ENCODE measurements at places on chromosomes 4 and X. TPM values are rescaled to one million over a fixed set of nuclear protein-coding genes. Genes with fewer than 3 reads are reported as not detected.

Gene TKTL2
- total RNA-seq = not detected

Gene ZFYVE28
- 8.1 TPM for total RNA-seq

Gene FDCSP
- not detected for total RNA-seq

Gene AMBN
- not detected for total RNA-seq

DNA sequence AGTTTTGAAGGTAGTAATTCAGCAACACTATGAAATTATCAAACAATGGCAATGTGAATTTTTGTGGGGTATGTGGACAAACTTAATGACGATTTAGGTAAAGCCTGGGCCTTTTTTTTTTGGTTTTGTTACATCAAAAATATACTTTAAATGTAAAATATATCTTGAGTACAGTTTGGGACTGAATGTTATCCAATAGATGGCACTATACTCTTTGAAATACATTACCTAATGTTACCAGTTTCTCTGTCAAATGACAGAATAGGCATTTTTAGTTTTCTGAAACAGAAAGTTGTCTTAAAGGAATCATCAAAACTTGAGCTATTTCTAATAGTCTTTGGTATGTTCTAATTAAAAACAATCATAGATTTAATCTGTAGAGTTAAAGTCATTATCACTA, 1651.9 kb downstream of the C4orf33 start:
- H3K4me3 ChIP-seq = no peak overlapping the region
- no peaks in the 10 kb centered on the region for H3K4me1 ChIP-seq
- DNase-seq = no peak
- no peaks in the 10 kb centered on the region for H3K36me3 ChIP-seq
- H3K27me3 ChIP-seq = no peaks in the 10 kb centered on the region

GRCh38 chr4:7120341-7120740, 52.5 kb upstream of the GRPEL1 start:
- peaks cover 10% of the 10 kb centered on the region for H3K27me3 ChIP-seq
- no peak overlapping the region for H3K4me3 ChIP-seq
- H3K27ac ChIP-seq = no peak overlapping the region
- peaks cover 9% of the 10 kb centered on the region for H3K4me1 ChIP-seq

DNA sequence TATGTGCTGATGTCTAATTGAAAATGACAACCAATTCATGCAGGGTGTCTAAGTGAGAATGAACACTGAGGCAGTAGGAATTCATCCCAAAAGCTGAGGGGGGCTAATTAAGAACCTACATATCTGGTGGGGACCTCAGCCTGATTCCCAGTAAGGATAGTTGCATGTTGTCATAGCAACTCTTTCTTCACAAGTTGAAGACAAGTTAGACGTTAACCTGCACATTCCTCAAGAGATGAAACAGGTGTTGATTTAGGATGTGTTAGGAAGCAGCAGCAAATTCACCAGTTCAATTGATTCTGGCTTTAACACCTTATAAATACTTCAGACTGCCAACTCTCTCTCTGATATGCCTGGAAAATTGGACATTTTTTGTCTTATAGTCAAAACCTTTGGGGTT, 7.3 kb downstream of the FNIP2 start:
- peaks cover 49% of the 10 kb centered on the region for H3K4me1 ChIP-seq
- H3K27ac ChIP-seq = no peak overlapping the region
- DNase-seq = no peak
- H3K4me3 ChIP-seq = no peak overlapping the region
- no peaks in the 10 kb centered on the region for H3K36me3 ChIP-seq

DNA sequence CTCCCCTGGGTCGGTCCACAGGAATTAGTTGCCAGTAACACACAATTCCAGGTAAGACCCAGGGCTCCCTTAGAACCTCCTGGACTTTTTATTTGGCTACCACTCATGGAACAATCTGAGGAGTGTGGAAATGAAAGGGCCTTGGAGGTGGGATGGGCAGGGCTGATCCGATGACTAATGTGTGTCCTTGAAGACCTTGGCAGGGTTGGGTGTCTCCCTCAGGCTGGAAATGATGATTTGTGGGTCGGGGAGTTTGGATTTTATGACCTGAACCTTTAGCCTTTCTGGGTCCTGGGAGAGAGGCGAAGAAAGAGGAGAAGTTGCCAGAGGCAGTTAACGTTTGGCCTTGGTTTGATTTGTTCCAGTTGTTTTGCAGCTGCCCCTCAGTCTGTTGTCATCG, 425.0 kb downstream of the MID1IP1 start:
- H3K4me1 ChIP-seq = no peaks in the 10 kb centered on the region
- no peak overlapping the region for H3K4me3 ChIP-seq
- DNase-seq = no peak
- no peaks in the 10 kb centered on the region for H3K27me3 ChIP-seq
- H3K36me3 ChIP-seq = no peaks in the 10 kb centered on the region

DNA sequence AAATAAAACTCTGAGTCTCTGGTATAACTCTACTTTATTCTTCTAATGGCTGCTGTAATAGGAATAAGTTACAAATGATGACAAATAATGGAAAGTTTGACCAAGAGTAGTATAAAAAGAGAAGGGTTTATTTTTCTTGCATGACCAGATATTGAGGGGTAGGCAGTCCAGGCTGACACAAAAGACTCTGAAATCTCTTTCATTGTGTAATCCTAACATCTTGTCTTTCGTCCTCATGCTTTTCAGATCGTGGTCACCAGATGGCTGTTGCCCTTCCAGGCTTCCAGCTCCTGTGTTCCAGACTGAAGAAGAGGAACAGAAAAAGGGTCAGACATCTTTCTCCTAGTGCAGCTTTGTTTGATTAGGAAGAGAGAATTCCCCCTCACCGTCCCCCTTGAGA, 176.9 kb upstream of the GK2 start:
- no peak overlapping the region for H3K4me3 ChIP-seq
- H3K27ac ChIP-seq = no peak overlapping the region
- no peaks in the 10 kb centered on the region for H3K36me3 ChIP-seq
- no peaks in the 10 kb centered on the region for H3K4me1 ChIP-seq

DNA sequence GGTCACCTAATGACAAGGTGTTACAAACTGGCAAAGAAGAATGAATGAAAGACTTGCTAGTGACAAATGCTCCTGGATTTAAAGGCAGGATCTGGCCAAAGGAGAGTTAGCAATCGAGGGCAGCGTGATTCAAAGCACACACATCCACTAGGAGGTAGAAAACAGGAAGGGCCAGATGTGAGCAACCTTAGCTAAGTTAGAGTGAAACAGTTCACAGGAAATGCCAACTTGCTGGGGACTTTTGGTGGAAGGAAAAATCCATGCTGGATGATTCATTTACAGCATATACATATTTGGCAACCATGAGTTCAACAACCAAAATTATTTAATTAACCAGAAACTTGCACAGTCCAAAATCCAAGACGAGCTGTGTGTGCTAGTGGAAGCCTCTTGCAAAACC, 276.9 kb downstream of the PTTG2 start:
- no peaks in the 10 kb centered on the region for H3K27me3 ChIP-seq
- peaks cover 6% of the 10 kb centered on the region for H3K4me1 ChIP-seq
- H3K27ac ChIP-seq = no peak overlapping the region
- no peaks in the 10 kb centered on the region for H3K36me3 ChIP-seq
- no peak for DNase-seq

DNA sequence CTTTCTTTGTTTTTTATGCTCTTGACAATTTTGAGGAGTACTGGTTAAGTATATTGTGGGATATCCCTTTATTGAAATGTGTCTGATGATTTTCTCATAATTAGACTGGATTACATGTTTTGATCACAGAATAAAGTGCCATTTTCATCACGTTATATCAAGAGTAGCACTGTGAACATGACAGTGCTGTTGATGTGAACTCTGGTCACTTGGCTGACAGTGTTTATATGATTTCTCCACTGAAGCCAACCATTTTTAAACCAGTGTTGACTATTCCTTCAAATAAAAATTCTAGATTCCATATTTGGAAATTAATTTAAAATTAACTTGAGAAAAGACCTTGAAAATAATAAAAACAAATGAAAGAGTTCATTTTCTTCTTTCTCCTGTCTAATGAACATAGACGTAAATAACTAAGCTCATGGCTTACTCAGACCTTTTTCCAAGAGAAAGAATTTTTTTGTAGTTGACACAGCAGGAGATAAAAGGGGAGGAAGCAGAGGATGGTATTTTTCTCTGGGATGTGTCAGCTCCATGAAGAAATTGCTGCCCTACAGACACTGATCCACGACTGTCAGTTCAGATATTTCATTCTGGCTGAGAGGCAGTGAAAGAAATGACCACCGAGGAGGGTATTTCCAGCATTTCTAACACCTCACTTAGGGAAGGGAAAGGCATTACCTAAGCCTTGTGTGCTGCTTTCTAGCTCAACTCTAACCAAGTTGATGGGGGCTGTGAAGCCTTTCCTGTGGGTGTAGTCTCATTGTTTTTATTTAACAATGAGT, 150.9 kb upstream of the ANK2 start:
- H3K4me3 ChIP-seq = no peak overlapping the region
- H3K36me3 ChIP-seq = no peaks in the 10 kb centered on the region
- no peak for DNase-seq
- H3K27me3 ChIP-seq = no peaks in the 10 kb centered on the region
- no peak overlapping the region for H3K27ac ChIP-seq

GRCh38 chr4:167955006-167955405, 137.3 kb upstream of the ANXA10 start:
- no peak for DNase-seq
- no peak overlapping the region for H3K27ac ChIP-seq
- no peak overlapping the region for H3K4me3 ChIP-seq
- H3K36me3 ChIP-seq = no peaks in the 10 kb centered on the region
- H3K4me1 ChIP-seq = no peaks in the 10 kb centered on the region

DNA sequence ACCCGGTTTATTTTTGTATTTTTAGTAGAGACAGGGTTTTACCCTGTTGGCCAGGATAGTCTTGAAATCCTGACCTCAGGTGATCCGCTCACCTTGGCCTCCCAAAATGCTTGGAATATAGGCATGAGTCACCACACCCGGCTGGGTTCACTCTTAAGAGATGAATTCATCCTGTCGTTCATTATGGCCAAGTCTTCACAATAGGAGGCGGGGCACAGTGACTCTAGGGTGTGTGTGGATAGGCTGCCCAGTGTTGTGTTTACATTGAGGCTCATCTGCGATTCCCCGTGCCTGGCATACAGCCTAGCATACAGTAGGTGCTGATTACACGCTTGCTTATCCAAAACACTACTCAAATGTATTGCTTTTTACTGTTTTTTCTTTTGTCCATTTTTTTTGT, 41.3 kb upstream of the IGFBP7 start:
- H3K36me3 ChIP-seq = no peaks in the 10 kb centered on the region
- no peak overlapping the region for H3K4me3 ChIP-seq
- no peaks in the 10 kb centered on the region for H3K4me1 ChIP-seq
- no peak overlapping the region for H3K27ac ChIP-seq
- DNase-seq = no peak

DNA sequence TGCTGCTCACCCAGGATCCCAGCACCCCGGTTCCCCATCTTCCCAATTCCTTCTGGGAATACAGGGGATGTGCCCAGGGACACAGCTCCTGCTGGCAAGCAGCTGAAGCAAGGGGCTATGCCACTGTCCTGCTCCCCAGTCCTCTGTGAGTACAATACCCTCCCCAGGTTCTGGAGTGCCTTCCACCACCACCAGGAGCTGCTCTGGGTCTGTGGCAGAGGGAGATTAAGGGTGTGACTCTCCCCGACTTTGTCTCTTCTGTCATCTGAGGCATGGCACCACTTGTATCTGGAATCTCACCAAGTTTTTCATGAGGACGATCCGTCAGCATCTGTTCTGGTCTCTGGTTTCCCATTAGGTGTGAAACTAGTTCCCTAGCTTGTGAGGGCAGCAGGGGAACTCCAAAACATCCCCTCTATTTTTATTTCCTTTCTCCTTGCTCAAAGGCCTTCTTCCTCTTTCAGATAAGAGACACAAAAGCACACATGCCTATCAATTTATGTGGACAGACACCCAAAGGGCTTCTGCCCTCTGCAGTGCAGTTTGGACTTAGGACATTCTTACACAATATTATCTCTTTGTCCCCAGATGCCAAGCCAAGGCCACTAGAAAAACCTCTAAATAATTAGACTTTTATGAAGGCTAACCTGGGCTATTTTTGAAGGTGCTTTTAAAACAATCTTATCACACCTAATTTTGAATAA, 26.8 kb downstream of the MGST2 start:
- no peak overlapping the region for H3K27ac ChIP-seq
- peaks cover 15% of the 10 kb centered on the region for H3K36me3 ChIP-seq
- no peak for DNase-seq
- peaks cover 14% of the 10 kb centered on the region for H3K4me1 ChIP-seq
- H3K27me3 ChIP-seq = no peaks in the 10 kb centered on the region

GRCh38 chr4:76585272-76585671, 150.2 kb downstream of the SHROOM3 start:
- no peaks in the 10 kb centered on the region for H3K36me3 ChIP-seq
- H3K4me3 ChIP-seq = no peak overlapping the region
- peaks cover 16% of the 10 kb centered on the region for H3K4me1 ChIP-seq
- H3K27ac ChIP-seq = no peak overlapping the region

- no peak overlapping the region for H3K4me3 ChIP-seq
- H3K36me3 ChIP-seq = no peaks in the 10 kb centered on the region
- no peaks in the 10 kb centered on the region for H3K27me3 ChIP-seq
- no peak overlapping the region for H3K27ac ChIP-seq
- H3K4me1 ChIP-seq = no peaks in the 10 kb centered on the region
Observed at GRCh38 chrX:146144039-146144438, 326.4 kb downstream of the SLITRK2 start.

DNA sequence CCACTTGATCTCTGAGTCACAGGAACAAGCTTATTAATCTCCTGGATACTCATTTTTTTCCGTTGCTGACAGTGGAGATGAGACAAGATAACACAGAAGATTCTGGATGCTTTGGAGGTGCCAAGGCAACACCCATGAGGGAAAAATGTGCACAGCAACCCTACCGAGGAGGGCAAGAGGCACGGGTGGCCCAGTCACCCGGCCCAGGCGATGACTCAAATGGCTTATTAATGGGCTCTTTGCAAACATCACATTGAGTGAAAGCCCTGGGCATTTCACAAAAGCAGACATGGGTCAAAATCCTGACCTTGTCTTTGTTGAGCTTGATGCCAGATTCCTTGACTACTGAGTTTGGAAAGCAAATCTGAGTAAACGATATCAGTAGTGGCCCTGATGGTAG, 315.1 kb downstream of the STK32B start:
- peak overlapping the region; percentile 84 for H3K27ac ChIP-seq
- H3K36me3 ChIP-seq = no peaks in the 10 kb centered on the region
- no peak overlapping the region for H3K4me3 ChIP-seq
- no peaks in the 10 kb centered on the region for H3K27me3 ChIP-seq

- no peak for DNase-seq
- H3K4me3 ChIP-seq = no peak overlapping the region
- H3K4me1 ChIP-seq = no peaks in the 10 kb centered on the region
- H3K27me3 ChIP-seq = no peaks in the 10 kb centered on the region
- H3K27ac ChIP-seq = no peak overlapping the region
Observed at GRCh38 chr4:55727746-55728145, 91.6 kb upstream of the NMU start.

DNA sequence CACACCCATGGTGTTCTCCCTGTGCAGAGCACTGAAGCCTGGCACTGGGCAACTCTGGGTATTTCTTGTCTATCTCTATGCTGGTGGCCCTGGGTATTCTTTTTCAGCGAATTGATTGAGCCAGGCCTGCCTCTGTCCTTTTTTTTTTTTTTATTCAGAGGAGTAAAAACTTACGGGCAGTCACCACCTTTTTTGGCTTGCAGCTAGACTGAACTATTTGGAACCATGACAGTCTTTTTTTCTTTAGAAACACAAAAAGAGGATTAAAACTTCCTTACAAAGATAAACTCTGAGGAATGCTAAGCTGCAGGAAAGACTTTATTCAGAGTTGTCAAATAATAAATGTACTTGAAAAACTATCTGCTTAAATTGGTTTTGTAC, 119.2 kb upstream of the STIM2 start:
- no peak overlapping the region for H3K27ac ChIP-seq
- H3K4me1 ChIP-seq = peaks cover 3% of the 10 kb centered on the region
- DNase-seq = no peak
- no peaks in the 10 kb centered on the region for H3K27me3 ChIP-seq
- no peak overlapping the region for H3K4me3 ChIP-seq
- peaks cover 7% of the 10 kb centered on the region for H3K36me3 ChIP-seq

GRCh38 chr4:26105815-26106699, 192.0 kb downstream of the SMIM20 start:
- no peaks in the 10 kb centered on the region for H3K27me3 ChIP-seq
- peaks cover 17% of the 10 kb centered on the region for H3K4me1 ChIP-seq

All from suprapubic skin (tissue), 4 donors.